GM06990 (cell line): ENCODE measurements at places on chromosomes 13 and 19.

DNA sequence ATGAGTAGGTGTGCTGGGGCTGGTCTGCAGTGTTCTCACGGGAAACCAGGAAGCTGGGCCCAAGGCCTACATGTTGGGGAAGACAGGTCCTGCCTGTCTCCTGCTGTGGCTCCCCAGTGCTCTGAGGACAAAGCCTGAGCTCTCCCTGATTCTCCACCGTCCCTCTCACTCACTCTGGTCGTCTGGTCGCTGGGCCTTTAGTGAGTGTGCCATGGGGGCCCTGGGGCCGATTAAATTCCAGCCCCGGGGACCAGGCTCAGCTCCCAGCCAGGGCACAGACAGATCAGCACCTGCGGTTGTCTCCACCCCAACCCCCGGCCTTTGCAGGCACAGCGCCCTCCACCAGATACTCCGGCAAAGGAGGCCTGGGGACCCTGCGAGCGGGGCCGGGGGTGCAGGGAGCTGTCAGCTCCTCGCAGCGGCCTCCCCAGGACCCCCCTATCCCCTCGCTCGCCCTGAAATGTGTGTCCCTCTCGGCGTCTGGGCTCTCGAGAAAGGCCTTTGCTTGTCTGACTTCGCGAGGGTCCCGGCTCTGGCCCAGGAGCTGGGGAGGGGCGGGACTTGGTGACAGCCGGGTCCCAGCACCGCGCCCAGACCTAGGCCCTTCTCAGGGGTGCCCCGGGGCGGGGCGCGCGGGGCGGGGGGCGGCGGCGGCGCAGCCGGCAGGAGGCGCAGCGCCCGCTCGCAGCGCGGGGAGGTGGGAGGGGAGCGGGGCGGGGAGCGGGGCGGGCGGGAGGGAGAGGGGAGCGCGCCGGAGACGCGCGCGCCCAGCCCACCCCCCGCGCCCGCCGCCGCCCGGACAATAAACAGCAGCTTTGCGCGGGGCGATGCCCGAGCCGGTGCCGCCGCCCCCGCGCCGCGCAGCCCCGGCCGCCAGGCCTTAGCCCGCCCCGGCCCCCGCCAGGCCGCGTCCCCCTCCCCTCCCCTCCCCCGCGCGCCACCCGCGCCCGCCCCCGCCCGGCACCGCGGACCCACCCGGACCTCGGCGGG is at the start of gene PALM:
PALM (plus strand) TSS at position 782 of the 990 bp plus-strand sequence. CDS start 212 bp downstream, outside the sequence.
- DNase-seq: no peak

GRCh38 chr19:54158812-54159351 is 639 bp downstream of the LENG1 start:
- no peak for DNase-seq

DNA sequence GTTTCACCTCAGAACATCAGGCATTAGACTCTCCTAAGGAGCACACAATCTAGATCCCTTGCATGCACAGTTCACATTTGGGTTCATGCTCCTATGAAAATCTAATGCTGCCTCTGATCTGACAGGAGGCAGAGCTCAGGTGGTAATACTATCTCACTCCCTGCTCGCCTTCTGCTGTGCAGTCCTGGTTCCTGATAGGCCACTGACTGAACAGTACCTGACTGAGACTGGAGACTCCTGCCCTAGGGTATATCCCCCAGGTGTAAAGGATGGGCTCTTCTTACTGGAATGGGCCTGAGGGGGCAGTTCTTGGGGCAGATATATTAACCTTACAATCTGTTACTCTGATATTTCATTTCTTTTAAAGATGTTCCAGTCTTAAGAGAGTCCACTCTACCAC is 6.3 kb downstream of the OBI1 start:
- DNase-seq: no peak

DNA sequence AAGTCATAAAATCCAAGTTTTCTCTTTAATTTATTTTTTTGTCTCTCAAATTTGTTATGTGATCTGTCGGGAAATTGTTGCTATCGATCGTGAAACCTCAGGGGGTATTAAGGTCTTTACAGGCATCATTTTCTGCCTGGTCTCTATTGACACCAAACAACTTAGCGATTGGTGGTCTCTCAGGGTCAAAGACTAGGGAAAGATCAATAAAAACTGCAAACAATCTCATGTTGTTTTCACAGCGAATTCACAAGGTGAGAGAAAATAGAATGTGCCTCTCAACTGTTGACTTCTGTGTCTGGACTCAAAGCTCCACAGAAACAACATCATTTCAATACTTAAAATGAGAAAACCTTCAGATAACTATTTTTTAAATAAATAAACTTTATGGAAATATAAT is 645.4 kb upstream of the MIR17HG start:
- DNase-seq: no peak

GRCh38 chr13:94878602-94879165 is 166.3 kb upstream of the SOX21 start:
- no peak for DNase-seq

DNA sequence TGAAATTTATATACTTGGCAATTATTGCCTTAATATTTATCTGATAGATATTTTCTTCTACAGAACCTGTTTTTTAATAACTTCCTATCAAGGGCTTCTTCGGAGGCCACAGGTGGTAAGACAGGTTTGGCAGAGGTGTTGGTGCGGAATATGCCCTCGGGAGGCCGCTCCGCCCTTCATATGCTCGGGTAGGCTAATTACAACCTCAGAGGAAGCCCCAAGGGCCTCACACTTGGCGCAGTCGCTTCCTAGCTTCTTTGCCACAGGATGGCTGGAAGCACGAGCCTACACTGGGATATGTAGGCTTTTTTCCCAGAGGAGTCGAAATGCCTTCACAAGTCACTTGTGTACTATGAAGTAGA is 68.8 kb downstream of the LMO7 start:
- DNase-seq: no peak

- DNase-seq: no peak
Observed at GRCh38 chr19:16125737-16126495, 14.2 kb downstream of the RAB8A start.

DNA sequence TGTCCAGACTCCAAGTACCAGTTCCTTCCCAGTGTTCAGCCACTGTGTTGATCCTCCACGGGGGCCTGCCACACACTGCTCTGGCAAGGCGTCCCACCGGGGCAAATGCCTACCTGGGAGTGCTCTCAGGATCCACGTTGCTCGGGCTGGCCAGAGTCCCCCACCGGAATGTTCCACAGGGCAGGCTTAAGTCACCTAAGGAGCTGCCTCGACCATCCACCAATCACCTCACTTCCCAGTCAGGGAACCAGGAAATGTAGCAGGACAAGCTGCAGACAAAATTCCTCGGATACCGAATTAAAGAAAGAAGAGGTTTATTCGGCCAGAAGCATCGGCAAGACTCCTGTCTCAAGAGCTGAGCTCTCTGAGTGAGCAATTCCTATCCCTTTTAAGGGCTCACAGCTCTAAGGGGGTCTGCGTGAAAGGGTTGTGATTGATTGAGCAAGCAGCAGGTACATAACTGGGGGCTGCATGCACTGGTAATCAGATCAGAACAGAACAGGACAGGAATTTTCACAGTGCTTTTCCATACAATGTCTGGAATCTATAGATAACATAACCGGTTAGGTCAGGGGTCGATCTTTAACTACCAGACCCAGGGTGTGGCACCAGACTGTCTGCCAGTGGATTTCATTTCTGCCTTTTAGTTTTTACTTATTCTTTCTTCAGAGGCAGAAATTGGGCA is 56.9 kb upstream of the EDNRB start:
- DNase-seq: no peak

GRCh38 chr19:1173845-1174809 is at the start of gene SBNO2:
TSS of gene SBNO2 (minus strand) at chr19:1174268. CDS start at chr19:1154276, 19,992 bp downstream.
- peak; percentile 91 for DNase-seq

- no peak for DNase-seq
Observed at GRCh38 chr13:33544308-33544707, 258.8 kb upstream of the STARD13 start.

- DNase-seq: peak; percentile 99
Observed at GRCh38 chr19:10565567-10566407, at the start of gene KRI1. TSS of gene KRI1 (minus strand) at chr19:10566010. CDS start at chr19:10565999, 11 bp downstream.

DNA sequence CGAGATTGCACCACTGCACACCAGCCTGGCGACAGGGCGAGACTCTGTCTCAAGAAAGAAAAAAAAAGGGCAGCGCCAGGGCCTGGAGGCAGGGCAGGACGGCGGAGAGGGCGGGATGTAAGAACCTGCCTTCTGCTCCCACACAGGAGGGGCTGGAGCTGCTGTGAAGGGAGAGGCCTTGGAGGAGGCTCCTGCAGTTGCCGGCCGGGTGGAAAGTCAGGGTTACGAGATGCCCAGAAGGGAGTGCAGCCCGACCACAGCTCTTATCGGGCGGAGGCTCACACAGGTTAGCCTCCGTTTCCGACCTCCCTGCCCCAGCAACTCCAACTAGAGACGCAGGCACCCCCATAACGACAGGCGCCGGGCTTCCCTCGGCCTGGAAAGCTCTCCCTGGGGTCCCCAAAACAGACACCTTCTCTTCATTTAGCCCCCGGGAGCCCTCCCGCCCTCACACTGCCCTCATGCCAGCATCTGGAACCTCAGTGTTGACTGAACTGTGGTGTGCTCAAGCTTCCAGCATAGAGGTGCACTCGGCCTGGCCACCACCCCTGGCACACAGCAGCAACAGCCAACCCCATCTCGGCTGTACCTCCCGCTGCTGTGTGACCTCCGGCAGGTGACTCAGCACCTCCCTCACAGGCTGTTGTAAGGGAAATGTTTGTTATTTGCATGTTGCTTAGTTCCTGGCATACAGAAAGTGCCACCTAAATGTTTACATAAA is 1.4 kb downstream of the PLPP2 start:
- no peak for DNase-seq

DNA sequence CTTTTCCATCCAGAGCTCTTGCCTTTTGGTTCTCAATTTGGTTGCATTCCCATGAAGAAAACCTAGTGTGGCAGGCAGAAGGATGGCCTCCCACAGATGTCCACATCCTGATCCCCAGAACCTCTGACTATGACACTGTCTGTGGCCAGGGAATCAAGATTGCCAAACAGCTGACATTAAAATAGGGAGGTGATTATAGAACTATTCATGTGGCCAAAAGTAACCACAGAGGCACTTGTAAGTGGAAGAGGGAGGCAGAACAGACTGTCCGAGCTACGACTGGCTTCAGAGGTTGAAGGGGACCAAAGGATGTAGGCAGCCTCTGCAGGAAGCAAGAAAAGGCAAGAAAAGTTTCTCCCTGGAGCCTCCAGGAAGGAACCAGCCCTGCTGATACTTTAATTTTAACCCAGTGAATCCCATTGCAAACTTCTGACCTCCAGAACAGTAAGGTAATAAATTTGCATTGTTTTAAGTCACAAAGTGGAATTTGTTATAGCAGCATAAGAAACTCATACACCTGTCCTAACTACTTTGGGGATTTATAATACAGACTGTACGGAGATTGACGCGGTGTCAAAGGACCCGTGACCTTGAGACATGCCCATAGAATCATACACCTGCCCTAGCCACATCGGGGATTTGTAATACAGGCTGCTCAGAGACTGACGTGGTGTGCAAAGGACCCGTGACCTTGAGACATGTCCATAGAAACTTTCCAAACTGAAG is 106.5 kb downstream of the ATP11A start:
- DNase-seq: no peak

- no peak for DNase-seq
Observed at GRCh38 chr19:14091813-14092462, 1.4 kb upstream of the SAMD1 start.

DNA sequence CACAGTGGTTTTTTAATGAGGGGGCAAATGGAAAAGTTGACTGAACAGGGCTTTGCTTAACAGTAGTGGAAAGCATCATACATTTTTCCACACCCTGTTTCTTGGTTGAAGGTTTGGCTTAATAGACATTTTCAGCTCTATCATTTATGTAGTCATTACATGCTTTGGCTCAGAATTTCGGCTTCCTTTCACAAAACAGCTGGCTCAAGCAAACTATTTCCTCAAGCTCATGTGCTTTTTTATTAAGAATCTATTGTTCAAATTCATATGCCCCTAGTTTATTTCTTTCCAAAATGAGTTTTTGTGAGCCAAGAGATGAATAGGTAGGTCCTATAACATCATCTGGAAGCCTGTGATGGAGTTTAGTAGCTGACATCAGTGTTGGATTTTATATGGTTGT is 113.8 kb downstream of the SLITRK6 start:
- no peak for DNase-seq

GRCh38 chr19:1266129-1266915 is 2.8 kb upstream of the CIRBP start:
- peak; percentile 92 for DNase-seq

- no peak for DNase-seq
Observed at GRCh38 chr13:113394339-113394640, 30.4 kb upstream of the GRTP1 start.

GRCh38 chr19:45798995-45799517 is 6.4 kb upstream of the DMWD start:
- DNase-seq: peak; percentile 52
